ENCODE measurements at places on chromosomes 4 and X. TPM values are rescaled to one million over a fixed set of nuclear protein-coding genes. Genes with fewer than 3 reads are reported as not detected.

The GPR82 gene
- total RNA-seq = not detected

The IL9R gene
- total RNA-seq = 0.19 TPM

The MEPE gene
- not detected for total RNA-seq

The ENPEP gene
- total RNA-seq = 0.05 TPM

The OPRPN gene
- total RNA-seq = not detected

The PTPN13 gene
- total RNA-seq = 4.3 TPM

The MORC4 gene
- total RNA-seq = 33.1 TPM

The PAGE1 gene
- not detected for total RNA-seq

The GAGE12E gene
- not detected for total RNA-seq

The OTC gene
- total RNA-seq = not detected

The VCX2 gene
- not detected for total RNA-seq

The PCGF3 gene
- 24.1 TPM for total RNA-seq

The LRP2BP gene
- 0.14 TPM for total RNA-seq

The SYN1 gene
- 0.21 TPM for total RNA-seq

The MAP7D2 gene
- total RNA-seq = 5.4 TPM

The SHROOM3 gene
- total RNA-seq = 11.7 TPM

The PNCK gene
- total RNA-seq = 0.13 TPM

The ARSJ gene
- 7.2 TPM for total RNA-seq

The SCRG1 gene
- total RNA-seq = not detected

The GAGE1 gene
- total RNA-seq = not detected

The TDO2 gene
- 0.38 TPM for total RNA-seq

The FOXR2 gene
- total RNA-seq = not detected

The ADH1A gene
- total RNA-seq = not detected

The DHRSX gene
- total RNA-seq = 43.4 TPM

The DDX53 gene
- total RNA-seq = not detected

The NAA11 gene
- not detected for total RNA-seq

The TCEAL2 gene
- total RNA-seq = not detected

The P2RY8 gene
- total RNA-seq = not detected

The CT45A8 gene
- not detected for total RNA-seq

The SPIN2B gene
- total RNA-seq = 11.5 TPM

The PHKA2 gene
- 14.4 TPM for total RNA-seq

The EMCN gene
- not detected for total RNA-seq

The ARAP2 gene
- 0.35 TPM for total RNA-seq

The FRMD7 gene
- total RNA-seq = not detected

The SH2D1A gene
- not detected for total RNA-seq

The NRK gene
- not detected for total RNA-seq

The CENPU gene
- total RNA-seq = 23.6 TPM

The HTRA3 gene
- total RNA-seq = 20.3 TPM

The SMARCA1 gene
- 32.0 TPM for total RNA-seq
